ENCODE measurements at places on chromosomes 6 and 20.
A peak's percentile ranks its signal among the peaks of the same experiment; 100 is the strongest.

DNA sequence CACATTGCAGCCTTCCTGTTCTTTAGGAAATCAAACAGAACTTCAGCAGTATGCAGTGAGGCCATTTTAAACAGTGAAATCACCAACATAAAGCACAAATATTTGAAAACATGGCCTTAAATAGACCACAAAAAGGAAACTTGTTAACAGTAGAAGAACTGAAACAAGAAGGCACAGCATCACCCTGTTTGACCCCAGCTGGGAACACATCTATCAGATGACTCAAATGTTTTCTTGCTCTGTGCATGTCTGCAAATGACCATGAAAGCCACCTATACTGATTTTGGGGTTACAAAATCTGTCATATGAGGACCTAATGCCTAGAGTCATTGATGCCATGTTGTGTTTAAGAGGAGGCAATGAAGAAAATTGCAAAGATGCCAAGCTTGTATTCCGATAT, 123.8 kb upstream of the ADGRF1 start:
- DNase-seq: peak; percentile 27

DNA sequence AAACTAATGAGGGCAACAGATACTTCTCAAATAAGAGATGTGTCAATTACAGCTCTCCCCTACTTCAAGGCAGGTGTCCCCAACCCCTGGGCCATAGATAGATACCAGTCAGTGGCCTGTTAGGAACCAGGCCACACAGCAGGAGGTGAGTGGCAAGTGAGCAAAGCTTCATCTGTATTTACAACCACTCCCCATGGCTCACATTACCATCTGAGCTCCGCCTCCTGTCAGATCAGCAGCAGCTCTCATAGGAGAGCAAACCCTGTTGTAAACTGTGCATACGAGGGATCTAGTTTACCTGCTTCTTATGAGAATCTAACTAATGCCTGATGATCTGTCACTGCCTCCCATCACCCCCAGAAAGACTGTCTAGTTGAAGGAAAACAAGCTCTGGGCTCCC, 422.1 kb downstream of the GJA1 start:
- DNase-seq: no peak

DNA sequence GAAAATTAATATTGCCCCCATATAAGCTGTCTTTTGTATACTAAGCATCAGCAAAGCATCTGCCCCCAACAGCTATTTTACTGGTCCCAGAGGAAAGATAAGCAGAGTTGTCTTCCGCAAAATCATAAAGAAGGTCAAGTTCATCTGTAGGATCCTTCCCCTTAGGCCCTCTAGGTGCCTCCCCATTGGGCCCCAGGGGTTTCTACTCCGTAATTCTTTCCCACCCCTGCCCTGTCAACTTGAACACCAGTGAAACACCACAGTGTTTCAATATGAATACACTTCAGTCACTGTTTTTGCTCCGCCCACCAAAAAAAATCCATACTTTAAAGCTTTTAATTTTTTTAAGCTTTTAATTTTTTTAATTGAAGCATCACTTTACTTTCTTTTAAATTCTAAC, 159.2 kb downstream of the ATXN1 start:
- no peak for DNase-seq

GRCh38 chr20:50169329-50169823, 15.9 kb upstream of the PEDS1 start:
- peak; percentile 68 for DNase-seq

GRCh38 chr6:97222903-97223302, 60.1 kb downstream of the MMS22L start:
- DNase-seq: no peak

- peak; percentile 73 for DNase-seq
Observed at GRCh38 chr6:158706369-158706982, 56.6 kb downstream of the SYTL3 start.
